GF-D8 (cell line): ENCODE measurements at places on chromosomes 7 and 10.

DNA sequence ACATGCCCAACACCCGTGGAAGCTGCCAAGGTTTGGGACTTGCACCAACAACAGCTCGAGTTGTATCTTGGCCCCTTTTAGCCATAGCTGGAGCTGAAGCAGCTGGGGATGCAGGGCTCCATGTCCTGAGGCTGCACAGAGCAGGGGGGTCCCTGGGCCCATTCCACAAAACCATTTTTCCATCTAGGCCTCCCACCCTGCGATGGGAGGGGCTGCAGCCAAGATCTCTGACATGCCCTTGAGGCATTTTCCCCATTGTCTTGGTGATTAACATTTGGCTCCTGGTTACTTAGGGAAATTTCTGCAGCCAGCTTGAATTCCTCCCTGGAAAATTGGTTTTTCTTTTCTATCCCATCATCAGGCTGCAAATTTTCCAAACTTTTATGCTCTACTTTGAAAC lies 637.8 kb upstream of the VSTM2A start:
- DNase-seq = no peak

DNA sequence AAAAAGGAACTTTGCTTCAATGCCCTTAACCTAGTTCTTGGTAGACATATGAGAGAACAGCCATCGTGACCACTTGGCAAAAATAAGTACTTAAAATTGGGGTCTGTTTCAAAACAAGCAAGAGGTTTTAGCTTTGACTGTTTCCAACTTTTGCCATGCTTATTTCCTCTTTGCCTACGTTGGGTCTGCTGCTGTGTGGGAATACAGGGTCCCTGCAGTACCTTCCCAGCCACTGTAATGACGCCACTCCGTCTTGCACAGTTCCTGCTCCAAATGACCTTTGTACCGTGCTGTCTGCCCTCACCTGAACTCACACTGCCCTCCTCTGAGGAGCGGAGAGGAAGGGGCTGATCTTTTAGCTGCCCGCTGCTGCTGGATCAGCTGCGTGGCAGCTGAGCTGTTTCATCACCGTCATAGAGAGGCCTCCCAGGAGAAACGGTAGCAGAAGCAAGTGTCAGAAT lies 133.1 kb downstream of the MAPK8 start:
- DNase-seq = no peak

DNA sequence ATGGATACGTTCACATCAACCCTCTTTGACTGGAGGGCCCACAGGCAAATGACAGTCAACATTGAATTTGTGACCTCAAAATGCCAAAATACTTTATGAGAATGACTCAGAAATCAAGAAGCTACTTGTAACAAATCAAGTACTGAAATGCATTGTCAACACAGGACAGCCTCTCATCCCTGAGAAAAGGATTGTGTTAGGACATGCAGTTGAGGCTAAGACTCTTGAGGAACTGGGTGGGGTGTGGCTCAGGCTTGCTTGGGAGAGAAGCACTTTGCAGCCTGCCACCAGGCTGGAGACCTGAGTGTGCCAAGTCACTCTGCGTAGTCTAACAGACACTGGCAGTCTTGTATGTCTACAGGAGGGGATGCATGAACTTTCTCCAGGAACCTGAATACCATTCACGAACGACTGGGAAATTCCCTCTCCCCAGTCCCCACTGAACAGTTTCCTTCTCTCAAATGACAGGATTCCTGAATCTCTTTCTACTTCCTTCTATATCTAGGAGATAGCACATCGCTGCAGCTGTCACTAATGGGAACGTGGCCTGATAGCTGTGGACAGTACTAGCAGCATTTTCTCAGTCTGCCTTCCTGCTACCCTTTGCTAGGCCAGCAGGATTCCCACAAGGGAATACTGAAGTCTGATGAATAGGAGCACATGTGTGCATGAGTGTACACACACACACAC lies 3.3 kb upstream of the SMO start:
- DNase-seq = no peak

DNA sequence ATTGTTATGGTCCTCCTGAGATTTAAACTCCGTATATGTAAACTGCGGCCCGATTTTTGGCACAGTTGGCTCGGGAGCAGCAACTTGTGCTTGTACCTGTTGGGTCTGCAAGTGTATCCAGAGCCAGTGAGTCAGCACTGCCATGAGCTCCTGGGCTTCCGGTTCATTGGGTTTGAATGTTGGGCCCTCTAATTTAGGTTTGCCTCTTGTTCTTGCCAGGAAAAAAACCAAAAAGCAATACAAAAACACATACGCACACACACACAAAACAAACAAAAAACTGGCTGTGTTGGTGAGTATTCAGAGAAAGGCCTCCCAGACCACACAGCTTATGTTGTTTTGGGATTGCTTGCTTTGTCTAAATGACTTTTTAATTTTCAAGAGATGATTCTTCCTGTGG lies 26.3 kb downstream of the SND1 start:
- no peak for DNase-seq

- DNase-seq = no peak
Observed at GRCh38 chr7:81140252-81140651, 221.4 kb upstream of the SEMA3C start.

DNA sequence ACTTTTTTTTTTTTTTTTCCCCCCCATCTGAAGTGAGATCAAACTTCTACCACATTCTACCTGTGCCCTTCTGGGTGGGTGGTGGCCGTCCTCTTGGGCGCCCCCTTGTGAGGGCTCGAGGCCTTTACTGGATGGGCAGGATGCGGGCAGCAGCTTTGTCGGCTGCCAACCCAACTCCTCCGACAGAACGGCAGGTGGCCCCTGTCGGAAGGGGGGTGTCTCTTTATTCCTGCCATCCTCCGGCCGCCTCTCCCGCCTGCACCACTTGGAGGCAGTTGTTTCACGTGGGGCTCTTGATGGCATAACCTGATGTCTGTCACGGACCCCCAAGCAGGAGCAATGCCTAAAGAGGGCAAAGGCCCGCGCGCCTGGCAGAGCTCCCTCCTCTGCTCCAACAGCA lies 31.0 kb downstream of the AMZ1 start:
- no peak for DNase-seq

GRCh38 chr10:9009505-9009904 lies 955.0 kb downstream of the GATA3 start:
- DNase-seq = no peak

DNA sequence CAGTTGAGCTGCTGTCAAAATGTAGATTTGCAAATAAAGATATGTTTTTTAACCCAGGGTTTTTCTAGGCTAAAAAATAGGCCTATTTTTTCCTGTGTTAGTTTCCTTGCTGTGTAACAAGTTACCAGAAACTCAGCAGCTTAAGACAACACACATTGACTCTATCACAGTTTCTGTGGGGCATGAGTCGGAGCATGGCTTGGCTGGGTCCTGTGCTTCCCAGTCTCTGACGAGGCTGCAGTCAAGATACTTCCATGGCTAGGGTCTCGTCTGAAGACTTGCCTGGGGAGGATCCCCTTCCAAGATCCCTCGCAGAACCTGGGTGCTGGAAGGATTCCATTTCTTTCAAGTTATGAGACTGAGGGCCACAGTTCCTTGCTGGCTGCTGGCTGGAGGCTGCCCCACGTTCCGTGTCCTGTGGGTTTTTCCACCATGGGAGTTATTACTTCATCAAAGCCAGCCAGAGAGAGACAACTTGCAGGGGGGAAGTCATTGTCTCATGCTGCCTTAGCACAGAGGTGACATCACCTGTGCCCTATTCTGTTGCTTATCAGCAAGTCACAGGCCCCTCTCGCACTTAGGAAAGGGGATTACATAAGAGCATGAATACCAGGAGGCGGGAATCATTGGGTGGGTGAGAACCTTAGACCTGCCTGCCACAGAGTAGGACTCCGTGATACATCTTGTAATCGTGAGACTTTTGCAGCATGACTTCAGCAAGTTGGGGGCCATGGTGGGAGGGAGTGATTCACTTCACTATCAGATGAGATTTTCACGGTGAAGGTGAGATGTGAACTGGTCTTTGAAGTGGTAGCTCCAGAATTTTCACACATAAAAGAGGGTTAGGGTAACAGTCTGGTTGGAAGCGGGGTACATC lies 77.9 kb downstream of the CCNY start:
- DNase-seq = no peak

- DNase-seq = no peak
Observed at GRCh38 chr10:103632247-103632642, 138.7 kb downstream of the NEURL1 start.

DNA sequence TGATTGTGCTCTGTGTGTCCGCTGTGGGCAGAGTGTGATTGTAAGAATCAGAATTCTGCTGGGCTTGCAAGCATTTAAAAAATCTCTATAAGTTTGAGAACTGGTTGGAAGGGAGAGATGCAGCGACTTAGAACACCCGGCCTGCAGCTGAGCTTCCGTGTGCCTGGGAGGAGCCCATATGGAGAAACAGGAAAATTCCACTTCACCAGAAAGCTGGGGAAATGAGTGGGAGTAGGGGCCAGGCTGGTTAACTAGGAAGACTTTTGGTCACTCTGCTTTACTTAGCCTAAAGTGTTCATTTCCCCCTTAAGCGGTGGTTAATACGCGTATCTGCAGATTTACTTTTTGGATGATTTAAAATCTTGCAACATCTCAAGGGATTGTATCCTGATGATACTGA lies 72.2 kb downstream of the TCF7L2 start:
- no peak for DNase-seq

- DNase-seq = no peak
Observed at GRCh38 chr7:45659496-45660139, 85.5 kb downstream of the ADCY1 start.

DNA sequence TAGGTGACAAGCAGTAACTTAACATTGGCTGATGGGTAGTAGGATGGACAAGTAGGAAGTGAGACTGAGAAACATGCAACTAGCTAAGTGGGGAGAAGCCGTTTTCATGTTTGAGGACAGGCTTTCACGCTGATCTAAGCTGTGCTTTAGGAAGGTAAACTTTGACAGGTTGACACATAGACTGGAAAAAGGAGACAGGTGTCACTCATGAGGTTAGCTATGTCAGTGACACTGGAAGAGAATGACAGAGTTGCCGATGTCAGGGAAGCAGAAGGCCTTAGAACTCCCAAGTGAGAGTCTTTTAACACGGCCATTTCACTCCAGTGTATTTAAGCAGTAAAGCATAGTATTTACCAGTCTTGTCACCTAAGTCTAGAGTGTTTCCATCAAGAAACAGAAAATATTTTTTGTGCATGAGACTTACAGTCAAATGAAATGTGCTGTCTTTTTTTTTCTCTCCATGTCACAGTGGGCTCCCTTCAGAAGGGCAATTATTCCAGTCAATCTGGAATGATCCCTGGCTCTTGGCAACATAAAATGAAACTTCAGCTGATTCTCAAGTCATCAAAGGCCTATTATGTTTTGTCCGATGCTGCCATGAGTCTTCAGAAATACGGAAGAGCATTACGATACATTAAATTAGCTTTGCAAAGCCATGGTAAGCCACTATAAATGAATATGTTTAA lies 20.6 kb downstream of the EDRF1 start:
- no peak for DNase-seq
